Pulmonary artery endothelial cell (primary cell): ENCODE measurements at places on chromosomes 3 and 15.

DNA sequence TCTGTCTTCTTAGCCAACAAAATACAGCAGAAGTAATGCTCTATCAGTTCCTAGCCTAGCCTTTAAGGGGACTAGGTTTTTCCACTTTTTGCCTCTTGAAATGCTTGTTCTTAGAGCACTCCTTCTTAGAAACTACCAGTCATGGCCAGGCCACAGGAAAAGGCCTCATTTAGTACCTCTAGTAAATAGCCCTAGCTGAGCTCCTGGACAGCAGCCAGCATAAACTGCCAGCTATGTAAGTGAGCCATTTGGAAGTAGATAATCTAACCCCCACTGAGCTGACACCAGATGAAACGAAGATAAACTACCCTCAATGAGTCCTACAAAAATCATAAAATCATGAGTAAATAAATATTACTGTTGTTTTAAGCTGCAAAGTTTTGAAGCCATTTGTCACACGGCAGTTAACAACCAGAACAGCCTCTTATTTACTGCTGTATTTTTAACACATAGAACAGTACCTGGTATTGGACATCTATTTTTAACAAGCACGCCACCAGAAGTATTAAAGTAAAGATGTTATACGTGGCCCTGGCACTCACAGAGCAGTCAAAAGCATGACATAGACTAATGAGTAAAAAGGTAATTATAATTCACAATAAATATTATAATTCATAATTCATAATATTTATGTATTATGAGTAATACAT is 12.0 kb downstream of the TBC1D5 start:
- DNase-seq, result no peak

DNA sequence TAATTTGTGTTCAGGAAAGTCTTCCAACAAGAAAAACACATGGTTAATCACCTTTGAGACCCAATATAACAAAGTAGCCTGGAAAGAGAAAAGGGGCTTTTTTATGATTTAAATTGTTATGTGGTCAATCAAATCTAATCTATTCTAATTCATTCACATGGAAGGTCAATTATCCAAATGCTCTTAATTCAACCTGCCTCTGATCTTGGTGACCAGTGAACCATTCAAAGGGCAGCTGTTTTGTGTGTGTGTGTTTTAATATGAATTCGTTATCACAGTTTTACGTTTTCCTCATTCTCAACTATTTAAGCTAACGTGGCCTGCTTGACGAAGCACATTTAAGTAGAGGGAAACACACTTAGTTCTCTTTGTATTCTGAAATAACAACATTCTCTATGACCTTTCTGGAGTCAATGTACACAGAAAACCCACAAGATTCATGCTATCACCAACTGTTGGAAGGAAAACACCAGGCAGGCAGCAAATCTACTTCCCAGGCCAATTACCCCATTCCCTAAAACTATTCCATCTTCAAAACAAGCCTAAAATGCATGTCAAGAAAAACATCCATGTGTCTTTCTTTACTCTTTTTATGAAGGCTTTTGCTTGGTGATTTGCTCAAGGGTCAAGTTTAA is 195.4 kb downstream of the SUCLG2 start:
- no peak for DNase-seq

DNA sequence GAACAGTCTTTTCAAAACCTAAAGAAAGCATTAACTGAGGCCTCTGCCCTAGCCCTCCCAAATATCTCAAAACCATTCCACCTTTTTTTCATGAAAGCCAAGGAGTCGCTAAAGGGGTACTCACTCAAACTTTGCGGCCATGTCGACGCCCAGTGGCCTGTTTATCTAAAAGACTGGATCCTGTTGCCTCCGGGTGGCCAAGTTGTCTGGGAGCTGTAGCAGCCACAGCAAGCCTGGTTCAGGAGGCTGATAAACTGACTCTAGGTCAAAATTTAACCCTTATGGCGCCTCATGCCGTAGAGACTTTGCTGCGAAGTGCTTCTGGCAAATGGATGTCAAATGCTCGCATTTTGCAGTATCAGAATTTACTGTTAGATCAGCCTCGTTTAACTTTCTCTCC is 39.5 kb downstream of the ZBTB11 start:
- no peak for DNase-seq

- DNase-seq, result no peak
Observed at GRCh38 chr3:264394-265156, 68.0 kb downstream of the CHL1 start.

GRCh38 chr15:70103880-70104626 is 6.3 kb upstream of the TLE3 start:
- no peak for DNase-seq

DNA sequence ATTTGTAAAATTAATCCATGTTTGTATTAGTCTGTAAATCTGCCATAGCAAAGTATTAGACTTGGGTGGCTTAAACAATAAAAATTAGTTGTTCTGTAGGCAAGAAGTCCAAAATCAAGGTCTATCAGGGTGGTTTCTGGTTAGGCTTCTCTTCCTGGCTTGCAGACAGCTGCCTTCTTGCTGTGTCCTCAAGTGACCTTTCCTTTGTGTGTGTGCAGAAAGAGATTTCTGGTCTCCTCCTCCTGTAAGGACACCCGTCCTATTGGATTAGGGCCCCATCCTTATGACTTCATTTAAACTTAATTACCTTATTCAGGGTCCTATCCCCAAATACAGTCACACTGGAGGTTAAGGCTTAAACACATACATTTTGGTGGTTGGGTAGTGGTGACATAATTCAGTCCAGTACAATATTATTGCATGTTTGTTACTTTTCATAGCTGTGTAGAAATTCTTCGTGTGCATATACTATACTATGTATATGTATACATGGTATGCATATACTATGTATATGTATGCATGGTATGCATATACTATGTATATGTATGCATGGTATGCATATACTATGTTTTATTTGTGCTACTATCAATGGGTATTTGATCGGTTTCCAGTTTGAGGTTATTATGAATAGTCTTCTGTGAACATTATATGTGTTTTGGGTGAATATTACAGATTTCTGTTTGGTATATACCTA is 57.9 kb upstream of the RNU6-1 start:
- DNase-seq, result no peak

DNA sequence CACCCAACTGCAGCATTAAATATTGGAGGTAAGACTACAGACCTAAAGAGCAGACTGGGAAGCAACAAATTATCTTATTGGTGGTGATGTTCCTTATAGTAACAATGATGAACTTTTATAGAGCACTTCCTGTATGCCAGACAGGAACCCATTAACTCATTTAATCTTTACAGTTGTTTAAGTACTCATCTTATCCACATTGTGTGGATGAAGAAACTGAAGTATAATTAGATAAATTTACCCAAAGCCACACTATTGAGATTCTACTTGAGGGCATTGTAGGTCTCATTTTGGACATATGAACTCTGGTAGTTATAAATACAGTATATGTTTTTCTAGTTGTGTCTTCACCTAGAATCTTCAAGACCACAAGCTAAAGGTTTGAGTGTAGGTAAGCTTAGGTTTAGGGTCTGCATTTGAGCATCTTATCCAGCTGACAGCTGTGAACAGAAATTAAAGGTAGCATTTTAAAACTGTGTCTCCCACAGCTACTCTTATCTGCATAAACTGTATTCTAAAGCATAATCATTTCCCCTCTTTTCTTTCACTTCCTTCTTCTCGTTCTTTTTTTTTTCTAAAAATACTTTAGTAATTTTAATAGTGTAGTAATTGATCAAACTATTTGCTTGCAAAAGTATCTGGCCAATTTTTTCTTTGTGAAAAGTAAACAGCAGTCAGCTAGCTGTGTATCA is 138.2 kb downstream of the UBE2E2 start:
- DNase-seq, result no peak

DNA sequence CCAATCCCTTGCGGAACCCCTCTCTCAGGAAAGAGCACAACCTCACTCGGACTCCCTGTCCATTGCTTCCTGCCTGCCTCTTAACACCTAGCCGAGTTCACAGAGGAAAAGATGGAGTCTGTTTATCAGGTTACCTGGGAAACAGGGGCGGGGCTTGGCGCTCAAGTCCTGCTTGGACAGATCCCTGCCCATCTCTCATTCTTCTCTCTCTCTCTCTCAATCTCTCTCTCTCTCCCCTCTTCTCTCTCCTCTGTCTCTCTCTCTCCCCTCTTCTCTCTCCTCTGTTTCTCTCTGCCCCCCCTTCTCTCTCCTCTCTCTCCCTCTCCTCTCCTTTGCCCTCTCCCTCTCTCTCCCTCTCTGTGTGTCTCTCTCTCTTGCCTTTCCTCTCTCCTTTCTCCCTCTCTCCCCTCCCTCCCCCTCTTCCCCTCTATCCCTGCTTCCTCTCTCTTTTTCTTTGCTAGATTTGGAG is at the start of gene EFHB:
TSS of gene EFHB (minus strand) at position 120 of the 469 bp plus-strand sequence. CDS start 199 bp downstream, outside the sequence.
- DNase-seq, result no peak

- DNase-seq, result no peak
Observed at GRCh38 chr3:115862099-115862498, 238.8 kb downstream of the GAP43 start.

DNA sequence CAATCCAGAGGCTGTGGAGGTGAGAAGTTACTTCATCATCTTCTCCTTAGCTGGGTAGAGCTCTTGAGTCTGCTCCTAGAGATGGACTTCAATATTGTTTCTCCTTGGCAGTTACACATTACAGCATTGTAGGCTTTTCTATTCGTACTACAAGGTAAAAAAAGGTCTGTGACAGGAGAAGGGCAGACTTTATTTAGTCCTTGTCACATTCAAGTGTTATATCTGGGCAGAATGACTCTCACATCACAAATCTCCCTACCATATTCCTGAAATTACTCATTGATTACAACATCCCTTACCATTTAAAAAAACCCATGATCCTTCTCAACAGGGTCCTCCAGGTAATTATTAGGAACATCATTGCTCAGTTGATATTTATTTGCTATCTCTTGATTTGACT is 75.0 kb downstream of the AGBL1 start:
- DNase-seq, result no peak

- DNase-seq, result no peak
Observed at GRCh38 chr3:194395778-194396538, 3.1 kb downstream of the GP5 start.

GRCh38 chr3:185422677-185423076 is 59.7 kb downstream of the MAP3K13 start:
- DNase-seq, result no peak

- no peak for DNase-seq
Observed at GRCh38 chr15:77038312-77039216, 32.3 kb downstream of the TSPAN3 start.

- DNase-seq, result no peak
Observed at GRCh38 chr3:11909726-11910125, 63.0 kb upstream of the TAMM41 start.

DNA sequence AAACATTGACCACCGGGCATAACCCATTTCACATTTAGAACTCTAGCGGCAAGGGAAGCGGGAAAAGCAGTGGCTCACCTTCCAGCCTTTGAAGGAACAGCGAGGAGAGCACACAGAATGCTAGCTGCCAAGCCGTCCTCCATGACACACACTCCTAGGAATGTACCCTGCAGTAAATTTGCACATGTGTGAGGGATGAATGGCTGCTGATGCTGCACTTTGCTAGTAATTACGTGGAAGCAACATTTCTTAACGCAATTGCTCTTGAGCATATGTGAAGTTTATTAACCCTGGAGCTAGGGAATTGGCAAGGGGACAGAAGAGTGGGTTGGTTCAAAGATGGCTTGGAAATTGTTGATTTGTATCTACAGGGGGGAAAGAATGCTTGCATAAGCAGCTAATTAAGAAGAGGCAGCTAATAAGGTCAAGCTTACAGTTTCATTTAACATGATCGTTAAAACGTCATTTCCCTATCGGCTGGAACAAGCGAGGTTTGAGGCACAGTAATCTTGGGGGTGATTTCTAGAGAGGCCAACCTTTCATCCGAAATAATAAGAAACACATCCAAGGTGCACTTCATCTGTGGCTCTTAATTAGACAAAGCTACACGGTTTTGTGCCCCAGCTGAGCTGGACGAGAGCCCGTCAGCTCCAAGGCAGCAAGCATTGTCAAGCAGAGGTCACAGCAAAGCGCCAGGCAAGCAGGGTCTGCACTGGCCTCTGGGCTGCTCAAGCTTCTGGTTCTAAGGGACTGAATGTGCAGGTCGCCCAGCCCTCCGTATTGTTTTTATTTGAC is 123.4 kb downstream of the CHSY1 start:
- DNase-seq, result peak; percentile 27

DNA sequence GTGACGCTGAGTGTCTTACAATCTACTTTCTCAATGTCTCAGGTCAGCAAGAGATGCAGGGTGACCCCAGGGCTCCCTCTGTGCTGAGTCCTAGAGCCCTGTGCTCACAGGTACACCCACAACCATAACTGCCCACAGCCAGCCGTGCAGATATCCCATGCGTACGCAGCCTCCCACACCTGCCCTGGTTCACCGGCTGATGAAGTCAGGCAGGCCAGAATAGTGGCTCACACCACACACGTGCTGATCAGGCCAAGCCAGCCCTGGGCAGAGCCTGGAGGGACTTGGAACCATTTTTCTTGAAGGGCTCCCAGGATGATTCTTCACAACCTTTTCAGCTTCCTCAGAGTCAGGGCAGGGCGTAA is 63.6 kb upstream of the RPL32 start:
- DNase-seq, result no peak

DNA sequence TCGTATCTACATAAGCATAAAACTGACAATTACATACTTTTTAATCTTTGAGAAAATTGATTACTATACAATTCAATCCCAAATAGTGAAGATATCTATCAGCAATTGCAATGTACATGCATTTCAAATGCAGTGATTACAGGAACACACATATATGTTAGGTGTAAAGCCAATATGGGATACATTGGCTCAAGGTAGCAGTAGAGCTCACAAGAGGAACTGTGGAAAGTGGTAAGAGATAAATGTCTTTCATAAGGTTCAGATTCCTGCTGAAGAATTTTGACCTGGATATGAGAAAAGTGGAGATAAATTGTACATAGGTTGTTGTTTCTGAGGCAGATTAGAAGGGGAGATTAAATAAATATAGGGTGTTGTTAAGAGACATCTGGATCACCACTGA is 1280.5 kb downstream of the OTOL1 start:
- DNase-seq, result no peak

GRCh38 chr3:119227070-119227850 is 13.4 kb downstream of the B4GALT4 start:
- no peak for DNase-seq

DNA sequence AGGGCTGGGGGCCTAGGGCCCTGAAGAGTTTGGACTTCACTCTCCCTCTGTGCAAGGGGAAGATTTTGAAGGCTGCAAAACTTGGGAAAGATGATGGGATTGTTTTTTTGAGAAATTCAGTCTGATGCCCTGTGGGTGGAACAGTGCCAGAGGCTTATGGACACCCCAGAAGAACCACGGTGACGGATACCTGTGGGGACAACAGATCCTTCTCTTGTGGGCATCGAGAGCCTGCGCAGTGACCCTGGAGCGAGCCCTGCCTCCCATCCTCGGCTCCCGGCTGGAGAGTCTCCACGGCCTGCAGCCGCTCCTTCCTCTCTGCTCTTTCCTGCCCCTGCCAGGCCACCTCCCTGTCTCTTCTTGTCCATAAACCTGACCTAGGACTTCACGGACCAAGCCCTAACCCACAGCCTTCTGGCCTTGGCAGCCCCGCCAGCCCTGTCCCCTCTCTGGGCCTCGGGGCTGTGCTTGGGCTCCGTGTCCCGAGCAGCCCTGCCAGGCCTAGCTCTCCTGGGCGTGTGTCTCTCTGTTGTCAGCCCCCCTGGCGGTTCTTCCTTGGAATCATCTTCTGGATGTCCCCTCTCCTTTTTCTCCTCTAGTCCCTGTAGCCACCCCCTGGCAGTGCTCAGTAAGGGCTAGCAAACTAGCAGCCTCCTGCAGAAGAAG is 98.4 kb downstream of the VGLL4 start:
- no peak for DNase-seq

- no peak for DNase-seq
Observed at GRCh38 chr15:101016581-101016980, 97.4 kb downstream of the LRRK1 start.

- no peak for DNase-seq
Observed at GRCh38 chr3:175526609-175527280, 667.6 kb downstream of the NAALADL2 start.
